ENCODE measurements at places on chromosomes 12 and 14. TPM values are rescaled to one million over a fixed set of nuclear protein-coding genes. Genes with fewer than 3 reads are reported as not detected.

- no peak for DNase-seq
These were observed 47.3 kb downstream of the TSPAN11 start for GRCh38 chr12:30973830-30974229.

DNA sequence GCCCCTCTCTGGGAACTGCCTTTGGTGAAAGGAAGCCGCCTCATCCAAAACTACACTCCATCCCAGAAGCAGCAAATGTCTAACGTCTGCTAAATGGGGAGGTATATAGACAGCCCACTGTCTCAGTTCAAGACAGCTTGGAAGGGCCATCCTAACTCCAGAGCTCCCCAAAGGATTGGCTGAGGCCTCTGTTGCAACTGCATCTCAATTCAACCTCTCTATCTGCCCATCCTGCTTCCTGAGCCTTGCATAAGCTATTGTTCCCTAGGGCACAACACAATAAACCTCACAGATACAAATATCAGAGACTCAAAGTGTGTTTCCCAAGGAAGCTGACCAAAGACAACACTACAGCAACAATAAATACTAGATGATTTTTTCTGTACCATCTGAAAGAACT lies 495.2 kb upstream of the SOX5 start:
- DNase-seq = no peak

- no peak for DNase-seq
These were observed 1589.7 kb upstream of the FLRT2 start for GRCh38 chr14:83940253-83940652.

GRCh38 chr14:35551081-35551480 lies 17.1 kb downstream of the INSM2 start:
- no peak for DNase-seq

Gene RD3L
- total RNA-seq = not detected

Gene CD163L1
- 3.0 TPM for total RNA-seq

Gene SIX6
- not detected for total RNA-seq

Measured in transverse colon (tissue), 4 donors.